Activated T-cell treated with anti-CD3 and anti-CD28 coated beads for 48 hours (primary cell): ENCODE measurements at places on chromosomes 1 and 21.

DNA sequence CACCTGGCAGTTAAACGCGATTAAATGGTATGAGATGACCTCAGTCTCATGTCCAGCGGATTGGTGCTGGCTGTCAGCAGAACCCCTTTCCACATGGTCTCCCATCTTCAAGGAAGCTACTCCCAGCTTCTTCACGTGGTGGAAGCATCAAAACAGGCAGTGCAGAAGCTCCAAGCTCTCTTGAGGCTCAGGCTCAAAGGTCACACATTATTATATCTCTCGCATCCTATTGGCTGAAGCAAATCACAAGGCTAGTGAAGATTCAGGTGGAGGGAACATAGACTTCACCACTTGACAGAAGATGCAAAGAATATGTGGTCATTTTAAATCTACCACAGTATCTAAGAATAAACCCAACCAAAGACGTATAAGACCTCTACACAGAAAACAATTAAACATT, 181.9 kb downstream of the VPS13D start:
- DNase-seq = no peak

DNA sequence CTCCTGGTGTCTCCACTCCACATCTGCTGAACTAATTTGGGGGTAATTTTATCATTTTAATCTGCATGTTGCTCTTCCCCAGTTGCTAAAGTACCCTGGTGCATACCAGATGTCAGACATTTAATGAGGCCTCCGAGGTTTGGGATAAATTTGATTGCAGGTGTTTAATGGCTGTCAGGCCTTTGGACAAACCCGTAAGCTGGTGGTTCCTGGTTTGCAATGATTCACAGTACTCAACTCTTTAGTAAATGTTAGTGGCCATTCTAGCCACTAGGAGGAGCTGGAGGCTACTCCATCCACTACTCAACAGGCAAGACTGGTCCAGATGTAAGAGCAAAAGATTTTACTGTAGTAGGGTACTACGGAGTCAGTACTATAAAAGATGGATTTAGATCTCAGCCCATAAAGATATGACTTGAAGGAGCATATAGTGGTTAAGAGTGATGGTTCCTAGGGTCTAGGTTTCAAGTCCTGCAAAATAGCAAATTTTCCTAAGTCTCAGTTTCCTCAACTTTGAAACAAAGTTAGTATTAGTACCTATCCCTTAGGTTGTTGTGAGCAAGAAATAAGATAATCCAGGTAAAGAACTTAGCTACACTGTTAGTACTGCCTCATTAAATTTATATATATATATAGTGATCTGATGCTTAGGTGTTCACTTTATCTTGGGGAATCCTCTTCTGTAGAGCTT, 132.8 kb downstream of the SNX7 start:
- DNase-seq = peak; percentile 19

- no peak for DNase-seq
These were observed 59.7 kb downstream of the KANK4 start for GRCh38 chr1:62259551-62259950.

DNA sequence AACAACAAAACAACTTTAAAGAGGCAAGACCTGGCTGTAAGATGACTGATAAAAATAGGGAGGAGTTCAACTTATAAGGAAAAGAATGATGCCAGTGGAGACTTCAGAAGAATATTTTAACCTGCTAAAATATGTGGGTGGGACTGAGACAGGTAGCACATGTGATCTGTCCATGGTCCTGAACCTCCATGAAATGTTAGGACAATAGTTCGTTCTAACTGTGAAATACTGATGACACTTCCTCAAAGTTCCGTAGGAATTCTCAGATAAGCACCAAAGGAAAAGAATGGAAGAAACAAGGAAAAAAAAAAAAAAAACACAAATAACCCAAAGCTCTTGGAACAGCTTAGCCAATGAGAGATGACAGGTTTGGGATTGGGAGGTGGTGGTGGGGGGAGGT, 44.7 kb downstream of the CDC42BPA start:
- no peak for DNase-seq

DNA sequence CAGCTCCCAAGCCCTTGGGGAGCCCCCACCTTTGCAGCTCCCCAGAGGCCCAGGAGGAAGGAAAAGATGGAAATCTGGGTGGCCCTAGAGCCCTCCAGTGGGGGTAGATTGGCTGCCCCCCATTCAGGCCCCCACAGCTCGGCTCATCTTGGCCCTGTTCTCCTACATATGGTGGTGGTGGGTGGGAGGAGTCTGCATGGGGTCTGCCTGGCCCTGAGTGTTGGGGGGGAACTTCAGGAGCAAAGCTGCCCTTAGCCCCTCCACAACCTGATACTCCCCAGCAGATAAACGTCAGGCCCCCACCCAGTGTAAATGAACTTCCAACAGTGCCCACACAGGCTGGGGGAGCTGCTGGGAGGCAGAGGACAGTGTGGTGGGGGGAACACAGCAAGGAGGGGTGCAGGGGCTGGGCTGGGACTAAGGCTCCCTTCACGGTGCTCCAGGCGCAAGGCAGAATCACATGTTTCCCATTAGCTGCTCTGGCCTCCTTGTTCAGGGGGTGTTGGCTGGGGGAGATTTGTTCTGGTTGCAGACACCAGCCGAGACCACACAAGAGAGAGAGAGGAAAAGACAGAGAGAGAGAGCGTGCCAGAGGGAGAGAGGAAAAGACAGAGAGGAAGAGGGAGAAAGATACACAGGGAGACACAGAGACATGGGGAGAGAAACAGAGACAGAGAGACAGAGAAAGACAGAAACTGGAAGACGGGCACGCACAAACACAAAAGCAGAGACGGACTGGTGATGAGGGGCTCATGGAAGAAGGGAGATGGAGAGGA, 42.6 kb downstream of the AHDC1 start:
- no peak for DNase-seq

DNA sequence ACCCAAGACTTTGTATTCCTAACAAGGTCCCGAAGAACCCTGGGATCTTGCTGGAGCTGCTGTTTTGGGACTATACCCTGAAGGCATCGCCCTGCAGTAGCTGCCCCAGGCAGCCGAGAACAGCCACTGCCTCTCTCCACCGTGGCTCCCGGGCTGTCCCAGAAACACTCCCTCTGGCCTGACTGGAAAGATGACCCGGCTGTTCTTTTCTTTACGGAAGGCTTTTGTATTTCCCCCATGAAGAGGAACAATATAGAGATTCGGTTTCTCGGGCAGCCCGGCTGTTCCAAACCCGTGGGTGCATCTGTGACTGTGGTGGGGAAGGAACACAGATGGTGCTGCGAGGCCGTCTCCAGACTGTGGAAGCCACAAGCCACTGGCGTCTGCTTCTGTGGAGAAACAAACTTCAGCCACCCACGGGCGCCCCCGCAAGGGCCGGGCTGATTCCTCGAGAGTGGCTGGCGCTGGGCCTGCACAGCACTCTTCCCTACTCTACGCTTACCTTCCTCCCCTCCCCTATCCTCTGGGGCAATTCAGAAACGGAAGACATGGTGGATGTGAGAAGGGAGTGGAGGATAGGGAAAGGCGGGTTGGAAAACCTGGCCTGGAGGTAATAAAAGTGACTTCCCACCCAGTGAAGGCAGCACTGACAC, 33.7 kb upstream of the VASH2 start:
- no peak for DNase-seq

- no peak for DNase-seq
These were observed 2.2 kb downstream of the IL10RB start for GRCh38 chr21:33268393-33268736.

DNA sequence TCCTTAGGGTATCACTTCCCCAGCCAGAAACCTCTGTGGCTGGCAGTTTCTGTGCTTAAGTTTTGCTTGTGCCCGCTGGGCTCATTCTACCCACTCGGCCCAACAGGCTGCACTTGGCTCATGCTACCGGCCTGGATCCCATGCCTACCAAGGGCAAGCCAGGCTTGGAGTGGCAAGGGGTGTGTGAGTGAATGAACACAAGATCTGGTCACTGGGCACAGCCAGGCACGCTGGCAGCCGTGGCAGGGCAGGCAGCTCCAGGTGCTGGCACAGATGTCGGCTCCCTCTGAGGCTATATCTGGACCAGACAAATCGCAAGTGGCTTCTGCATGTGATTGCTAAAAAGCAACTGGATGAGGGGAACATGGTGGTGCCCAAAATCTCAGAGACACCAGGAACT, 740.5 kb upstream of the B3GALT2 start:
- DNase-seq = no peak

GRCh38 chr1:198174297-198174696, 17.5 kb downstream of the NEK7 start:
- DNase-seq = no peak

DNA sequence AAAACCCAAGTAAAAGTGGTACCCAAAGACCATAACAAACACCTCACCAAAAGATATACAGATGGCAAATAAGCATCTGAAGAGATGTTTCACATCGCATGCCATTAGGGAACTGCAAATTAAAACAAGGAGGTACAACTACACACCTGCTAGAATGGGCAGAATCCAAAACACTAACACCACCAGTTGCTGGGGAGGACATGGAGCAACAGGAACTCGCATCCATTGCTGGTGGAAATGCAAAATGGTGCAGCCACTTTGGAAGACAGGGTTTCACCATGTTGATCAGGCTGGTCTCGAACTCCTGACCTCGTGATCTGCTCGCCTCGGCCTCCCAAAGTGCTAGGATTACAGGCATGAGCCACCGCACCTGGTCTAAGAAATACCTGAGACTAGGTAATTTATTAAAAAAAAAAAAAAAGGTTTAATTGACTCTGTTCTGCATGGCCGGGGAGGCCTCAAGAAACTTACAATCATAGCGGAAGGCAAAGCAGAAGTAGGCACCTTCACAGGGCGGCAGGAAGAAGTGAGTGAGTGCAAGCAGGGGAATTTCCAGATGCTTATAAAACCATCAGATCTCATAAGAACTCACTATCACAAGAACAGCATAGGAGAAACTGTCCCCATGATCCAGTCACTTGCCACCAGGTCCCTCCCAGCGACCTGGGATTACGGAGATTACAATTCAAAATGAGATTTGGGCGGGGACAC, 30.2 kb upstream of the PRSS38 start:
- DNase-seq = no peak

DNA sequence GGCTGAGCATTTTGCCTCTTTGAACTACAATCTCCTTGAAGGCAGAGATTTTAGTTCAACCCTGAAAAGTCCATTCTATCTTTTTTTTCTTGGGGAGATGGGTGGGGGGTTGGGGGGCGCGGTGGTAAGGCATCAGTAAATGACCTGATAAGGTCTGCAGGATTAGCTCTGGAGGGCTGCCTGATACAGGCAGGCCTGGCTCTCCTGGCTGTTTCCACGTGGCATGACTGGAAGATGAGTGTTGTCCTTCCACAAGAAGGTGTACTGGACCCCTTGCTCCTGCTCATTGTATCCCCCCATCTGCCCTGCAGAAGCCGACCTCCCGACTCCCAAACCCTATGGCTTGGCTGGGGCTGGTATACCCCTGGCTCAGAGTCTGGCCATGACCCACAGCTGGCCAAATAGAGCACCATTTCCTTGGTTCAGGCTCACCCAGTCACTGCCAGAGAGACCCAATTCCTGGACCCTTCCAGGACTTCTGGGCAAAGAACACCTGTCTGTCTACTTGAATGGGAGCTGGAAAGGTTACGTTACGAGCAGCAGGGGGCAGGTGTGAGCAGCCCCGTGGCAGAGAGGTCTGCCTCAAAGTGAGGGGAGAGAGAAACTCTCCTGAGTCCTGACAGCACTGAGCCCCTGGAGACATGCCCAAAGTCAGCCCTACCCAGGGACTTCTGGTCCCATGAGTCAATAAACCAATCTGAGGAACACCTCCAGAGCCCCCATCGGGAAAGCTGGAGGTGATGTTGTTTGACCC, 17.0 kb downstream of the DHRS3 start:
- peak; percentile 37 for DNase-seq

- DNase-seq = no peak
These were observed 104.3 kb upstream of the FAM78B start for GRCh38 chr1:166271151-166271538.

DNA sequence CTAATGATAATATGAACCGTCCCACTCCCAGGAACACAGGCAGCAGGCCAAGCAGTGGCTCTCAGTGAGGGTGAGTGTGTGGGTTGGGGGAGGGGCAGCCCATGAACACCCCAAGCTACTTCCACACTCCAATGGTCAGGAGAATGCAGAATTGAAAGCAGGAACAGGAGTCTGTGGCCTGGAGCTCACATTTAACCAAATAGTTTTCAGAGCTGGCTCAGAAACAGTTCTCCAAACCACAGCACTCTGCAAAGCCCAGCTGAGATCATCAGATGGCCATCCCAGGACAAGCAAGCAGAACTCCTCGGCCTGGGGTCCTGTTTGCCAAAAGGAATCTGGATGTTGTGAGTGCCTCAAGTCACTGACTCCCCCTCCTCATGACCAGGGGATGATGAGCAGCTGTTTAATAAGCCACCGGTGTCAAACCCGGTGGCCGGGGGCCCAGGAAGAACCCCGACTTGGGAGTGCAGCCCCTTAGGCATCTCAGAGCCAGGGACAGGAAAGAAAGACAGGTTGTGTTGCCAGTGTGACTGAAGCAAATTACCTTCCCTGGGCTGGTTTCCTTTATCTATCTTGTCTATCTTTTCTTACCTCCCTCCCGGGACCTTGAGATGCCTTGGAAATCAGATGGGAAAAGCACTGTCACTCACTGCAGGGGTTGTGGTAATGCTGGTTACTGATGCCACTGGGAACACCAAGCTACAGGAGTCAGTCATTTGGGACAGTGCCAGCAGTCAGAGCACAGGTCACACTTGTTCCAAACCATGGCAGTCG, 20.4 kb downstream of the DEGS1 start:
- DNase-seq = no peak

DNA sequence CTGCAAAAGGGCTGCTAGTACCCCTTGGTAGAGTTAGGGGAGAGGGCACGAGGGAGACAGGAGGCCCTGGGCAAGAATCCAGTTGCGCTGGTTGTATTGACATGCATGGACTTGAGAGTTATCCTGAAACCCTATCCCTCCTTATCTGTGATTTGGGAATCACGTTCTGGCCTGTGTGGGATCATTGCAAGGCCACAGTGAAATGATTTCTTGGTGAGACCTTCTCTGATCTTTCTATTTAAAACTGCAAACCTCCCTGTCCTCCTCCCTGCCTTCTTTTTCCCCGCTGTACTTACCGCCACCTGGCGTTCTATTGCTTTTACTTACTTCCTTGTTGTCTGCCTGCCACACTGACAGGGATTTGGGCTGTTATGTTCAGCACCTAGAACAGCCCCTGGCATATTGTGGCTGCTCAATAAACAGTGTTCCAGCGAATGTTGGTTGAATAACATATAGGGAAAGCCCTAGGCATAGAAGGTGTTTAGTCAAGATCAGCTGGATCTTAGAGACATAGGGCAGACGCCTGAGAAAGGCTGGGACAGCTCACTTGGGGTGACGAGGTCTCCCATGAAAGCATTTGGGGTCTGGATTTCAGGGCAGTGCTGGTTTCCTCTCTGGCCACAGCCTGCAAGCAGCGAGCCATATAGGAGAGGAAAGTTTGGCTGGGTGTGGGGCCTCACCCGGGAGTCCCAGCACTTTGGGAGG, 25.6 kb downstream of the ALPL start:
- DNase-seq = no peak

DNA sequence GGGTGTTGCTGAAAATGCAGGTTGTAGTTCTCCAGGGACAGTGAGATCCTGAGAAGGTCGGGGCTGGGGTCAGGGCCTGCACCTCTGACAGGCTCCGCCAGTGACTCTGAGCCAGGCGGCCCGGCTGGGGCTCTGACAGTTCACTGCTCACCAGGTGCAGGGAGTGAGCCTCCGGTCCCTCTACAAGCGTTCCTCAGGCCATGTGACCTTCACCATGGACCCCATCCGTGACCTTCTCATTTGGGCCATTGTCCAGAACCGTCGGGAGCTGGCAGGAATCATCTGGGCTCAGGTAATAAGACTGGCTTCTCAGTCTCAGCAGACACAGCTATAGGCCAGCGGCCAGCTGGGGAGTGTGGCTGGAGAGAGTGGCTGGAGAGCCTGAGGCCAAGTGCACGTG, 41.8 kb downstream of the TRPM2 start:
- DNase-seq = no peak
